Fibroblast of upper back skin (primary cell): ENCODE measurements at places on chromosomes 5 and 9.

DNA sequence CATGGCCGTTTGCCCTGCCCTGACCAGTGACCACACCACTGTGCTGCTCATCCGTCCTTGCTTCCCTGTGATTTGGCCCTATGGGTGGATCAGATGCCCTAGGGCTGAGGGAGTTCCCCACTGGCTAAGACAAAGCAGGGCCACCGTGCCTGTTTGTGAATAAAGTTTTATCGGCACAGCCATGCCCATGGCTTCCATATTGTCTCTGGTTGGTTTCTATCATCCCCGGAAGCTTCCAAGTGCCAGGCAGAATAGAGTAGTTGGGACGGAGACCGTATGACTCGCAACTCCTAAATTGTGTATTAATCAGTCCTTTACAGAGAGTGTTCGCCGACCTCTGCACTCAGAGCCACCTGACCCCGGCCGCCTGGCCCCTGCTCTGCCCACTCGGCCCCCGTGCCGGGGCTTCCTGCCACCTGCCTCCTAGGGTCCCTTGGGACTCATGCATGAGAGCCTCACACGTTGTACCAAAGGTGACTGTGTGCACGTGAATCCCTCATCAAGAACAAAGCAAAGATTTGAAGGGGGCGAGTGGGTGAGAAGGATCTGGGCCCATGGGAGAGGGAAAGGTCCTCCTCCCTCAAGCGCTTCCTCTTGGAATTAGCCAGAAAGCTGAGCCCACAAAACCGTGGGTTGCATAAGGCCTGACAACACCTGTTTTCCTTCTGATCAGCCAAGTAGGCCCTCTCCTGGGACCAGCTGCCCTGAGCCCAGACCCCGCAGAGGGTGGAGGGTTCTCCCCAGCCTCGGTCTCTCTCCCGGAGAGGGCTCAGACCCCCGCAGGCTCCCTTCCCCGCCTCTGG is 11.7 kb upstream of the FCN2 start:
- no peak for DNase-seq

GRCh38 chr9:8188723-8189407 is 389.3 kb upstream of the DMAC1 start:
- peak; percentile 22 for DNase-seq

DNA sequence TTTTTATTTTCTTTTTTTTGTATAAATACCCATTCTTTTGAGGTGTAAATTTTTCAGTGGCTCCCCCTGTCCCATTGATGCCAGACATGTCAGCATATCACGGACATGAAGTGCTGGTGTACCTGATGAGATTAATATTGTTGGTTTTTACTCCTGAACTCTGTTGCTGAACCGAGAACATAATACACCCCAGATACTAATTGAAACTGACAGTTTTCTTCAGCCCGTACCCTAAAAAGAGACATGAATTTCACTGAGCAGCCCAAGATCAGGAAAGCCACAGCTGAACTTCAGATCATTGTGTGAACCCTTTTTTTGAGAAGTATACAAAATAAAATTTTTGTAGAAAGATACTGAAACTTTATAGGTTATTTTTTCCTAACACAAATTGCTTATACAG is 75.7 kb downstream of the PRDM9 start:
- no peak for DNase-seq

GRCh38 chr5:38131686-38132085 is 126.7 kb upstream of the EGFLAM start:
- no peak for DNase-seq

DNA sequence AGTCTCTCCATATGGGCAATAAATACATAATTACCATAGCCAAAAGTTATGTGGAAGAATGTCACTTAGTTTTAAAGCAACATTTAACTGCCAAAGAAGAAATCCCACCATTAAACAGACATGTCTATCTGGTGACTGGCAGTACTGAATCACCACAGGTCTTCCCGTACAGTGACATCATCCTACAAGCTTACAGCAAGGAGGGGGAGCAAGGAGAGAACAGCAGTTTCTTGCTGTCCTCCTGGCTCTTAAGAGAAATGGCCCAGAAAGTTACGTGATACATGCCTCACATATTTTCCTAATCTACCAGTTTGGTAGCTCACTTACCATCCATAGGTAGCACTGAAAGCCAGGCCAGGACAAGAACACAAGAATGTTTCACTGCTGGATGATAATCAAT is 671.0 kb downstream of the DMRTA1 start:
- peak; percentile 89 for DNase-seq

DNA sequence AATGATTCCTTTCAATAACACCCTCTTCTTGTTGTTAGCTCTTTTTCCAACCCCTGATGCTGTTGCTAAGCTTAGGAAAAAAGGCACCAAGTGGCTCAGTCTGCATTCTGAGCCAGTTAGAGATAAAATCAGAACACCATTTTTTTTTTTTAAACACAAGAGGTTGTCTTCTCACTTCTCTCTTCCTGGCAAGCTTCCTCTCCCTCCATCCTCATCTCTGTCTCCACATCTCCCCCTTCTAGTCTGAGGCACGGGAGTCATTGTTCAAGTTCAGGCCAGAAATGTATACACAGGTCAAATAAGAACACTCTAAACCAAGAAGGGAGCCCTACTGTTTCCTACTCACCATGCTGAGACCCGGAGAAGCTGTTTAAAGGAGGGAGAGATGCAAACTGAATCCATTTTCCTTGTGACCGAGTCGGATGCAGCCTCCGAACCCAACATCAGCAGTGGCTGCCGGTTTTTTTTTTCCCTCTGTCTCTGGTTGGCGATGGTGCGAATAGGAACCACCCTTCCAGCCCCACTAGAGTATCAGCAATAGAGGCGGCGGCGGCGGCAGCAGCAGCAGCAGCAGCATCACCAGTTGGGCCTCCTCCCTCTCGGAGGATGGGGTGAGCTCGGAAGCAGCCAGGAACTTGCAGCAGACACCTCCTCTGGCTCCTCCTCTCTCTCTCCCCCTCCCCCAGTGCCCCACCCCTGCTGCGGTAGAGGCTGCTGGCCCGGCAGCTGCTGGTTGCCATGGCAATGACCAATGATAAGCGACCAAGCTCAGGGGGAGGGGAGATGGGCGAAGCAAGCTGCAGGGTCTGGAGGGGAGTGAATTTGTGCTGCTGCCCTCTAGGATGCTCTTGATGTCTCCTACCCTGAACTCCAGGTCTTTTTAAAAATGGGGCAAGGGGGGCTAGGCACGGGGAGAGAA is at the start of gene JAKMIP2:
JAKMIP2 (minus strand) TSS at position 619 of the 919 bp plus-strand sequence. CDS start 110,922 bp downstream, outside the sequence.
- peak; percentile 83 for DNase-seq

DNA sequence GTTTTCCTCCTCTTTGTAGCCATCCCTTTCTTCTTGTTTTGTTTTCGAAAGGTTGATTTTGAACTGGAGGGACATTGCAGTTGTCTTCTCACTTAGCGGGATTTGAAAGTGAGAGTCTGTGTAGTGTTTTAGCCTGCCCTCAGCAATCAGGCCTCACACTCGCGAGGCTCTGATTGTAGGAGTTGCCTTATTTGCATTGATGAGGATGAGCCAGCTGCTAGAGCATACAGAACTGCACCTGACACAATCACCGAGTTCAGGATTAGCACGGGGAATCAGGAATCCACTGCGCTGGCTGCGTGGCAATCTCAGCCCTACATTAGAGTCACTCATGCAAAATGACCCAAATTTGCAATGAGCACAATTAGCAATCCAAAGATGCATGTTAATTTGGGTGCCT is 122.5 kb upstream of the TMEM161B start:
- no peak for DNase-seq

DNA sequence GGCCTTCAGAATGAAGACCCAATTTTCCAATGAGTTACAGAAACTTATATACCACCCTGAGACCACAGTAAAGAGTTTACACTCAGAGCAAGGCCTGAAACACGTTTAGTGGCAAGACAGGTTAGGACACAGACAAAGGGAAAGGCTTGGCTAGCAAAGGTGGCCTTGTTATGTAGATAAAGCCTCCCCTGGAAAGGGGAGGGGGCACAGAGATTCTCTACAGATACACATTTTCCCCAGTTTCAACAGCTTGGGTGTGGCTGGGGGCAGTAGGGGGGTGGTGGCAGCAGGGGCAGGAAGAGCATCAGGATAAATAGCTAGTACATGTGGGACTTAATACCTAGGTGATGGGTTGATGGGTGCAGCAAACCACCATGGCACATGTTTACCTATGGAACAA is 51.9 kb upstream of the PPP1R2B start:
- no peak for DNase-seq

DNA sequence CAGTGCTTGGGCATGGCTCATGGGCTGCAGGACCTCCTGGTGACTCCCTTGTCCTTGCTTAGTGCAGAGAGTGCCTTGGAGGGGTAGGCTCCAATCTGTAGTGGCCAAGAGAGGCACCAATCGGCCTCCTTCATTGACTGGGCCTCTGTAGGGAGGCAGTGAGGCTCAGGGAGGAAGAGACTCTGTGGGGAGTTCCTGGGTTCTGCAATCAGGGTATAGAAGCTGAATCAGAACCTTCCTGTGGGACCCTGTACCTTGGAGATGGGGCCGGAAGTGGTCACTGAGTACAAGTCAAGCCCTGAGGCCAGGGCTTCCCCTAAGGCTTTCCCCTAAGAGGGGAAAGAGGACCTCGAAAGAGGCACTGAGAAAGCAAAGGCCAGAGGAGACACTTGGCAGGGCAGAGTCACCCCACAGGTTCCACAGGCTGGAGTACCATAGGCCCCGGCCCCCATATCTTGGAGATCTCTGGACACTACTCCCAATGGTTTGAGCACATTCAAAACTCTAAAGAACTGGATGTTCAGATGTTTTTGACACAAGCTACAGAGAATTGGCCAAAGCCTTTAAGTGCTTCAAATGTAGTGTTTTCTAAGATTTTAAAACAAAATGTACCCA is 190.5 kb downstream of the HSPA4 start:
- DNase-seq: no peak

DNA sequence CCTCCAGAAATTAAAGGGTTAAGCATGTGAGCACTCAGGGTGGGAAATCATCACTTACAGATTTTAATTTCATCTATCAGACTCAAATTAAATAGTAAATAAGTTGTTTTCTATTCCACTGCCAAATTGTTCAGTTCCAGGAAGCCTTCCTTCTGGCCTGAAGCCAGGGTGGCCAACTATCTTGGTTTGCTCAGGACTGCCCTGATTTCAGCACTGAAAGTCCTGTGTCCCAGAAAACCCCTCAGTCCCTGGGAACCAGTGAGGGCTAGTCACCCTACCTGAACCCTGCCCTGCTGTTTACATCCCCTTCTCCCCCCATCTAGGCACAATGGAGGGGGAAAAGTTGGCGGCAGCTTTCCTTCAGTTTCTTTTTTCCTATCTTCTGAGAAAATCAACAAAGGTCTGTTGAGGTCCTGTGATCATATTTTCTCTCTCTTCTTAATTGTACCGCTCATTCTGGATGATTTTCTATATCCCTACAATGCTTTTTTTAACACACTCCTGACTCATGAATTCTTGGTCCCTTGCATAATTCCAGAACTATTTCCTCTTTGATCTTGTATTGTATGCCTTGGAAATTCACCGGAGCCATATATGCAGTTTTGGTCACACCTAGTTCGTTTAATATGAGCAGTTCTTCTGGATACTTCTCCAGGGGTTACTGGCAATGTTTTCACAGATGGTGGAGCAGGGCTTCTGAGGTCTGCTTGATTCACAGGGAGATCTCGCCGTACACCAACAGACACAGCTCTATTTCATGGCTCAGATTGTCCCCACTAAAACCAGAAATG is 103.8 kb downstream of the MAP1B start:
- peak; percentile 95 for DNase-seq

- DNase-seq: no peak
These were observed 104.9 kb downstream of the MELK start for GRCh38 chr9:36677611-36678010.

DNA sequence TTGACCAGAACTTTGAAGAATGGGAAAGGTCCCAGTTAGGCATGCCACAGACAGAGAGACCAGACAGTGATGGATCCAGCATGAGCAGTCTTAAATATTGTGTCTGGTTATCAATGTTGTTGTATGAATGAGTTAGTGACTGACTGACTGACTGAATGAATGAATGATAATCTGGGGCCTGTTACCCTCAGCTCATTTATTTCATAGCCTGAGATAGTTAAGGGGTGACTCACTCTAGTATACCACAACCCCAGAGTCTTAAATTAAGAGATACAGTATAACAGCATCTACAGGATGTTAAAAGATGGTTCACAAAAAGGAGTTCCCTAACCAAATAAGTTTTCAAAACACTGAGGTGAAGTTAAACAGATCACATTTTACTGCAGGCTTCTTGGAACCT is 133.5 kb downstream of the SGCD start:
- DNase-seq: peak; percentile 75

GRCh38 chr5:156647034-156647451 is 203.1 kb upstream of the PPP1R2B start:
- peak; percentile 35 for DNase-seq

- DNase-seq: no peak
These were observed at the start of gene DNAH5 for GRCh38 chr5:13944560-13945199. TSS of gene DNAH5 (minus strand) at chr5:13944688. CDS start at chr5:13944438, 250 bp downstream.

DNA sequence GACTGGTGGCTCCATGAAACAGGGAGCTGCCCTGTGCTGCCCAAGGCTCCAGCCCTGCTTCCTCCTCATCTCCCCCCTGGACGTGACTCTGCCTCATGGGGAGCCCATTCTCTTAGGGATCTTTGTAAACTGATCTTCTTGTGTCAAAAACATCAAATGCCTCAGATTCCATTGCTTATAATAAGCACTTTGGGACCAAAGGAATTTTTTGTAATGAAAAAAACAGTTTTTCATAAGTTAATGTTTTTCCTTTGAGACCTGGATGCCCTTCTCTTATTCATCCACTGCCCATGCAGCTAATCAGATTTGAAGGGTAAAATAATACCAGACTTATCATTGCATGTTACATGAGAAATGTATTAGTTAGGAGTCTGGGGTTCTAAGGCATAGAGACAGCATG is 41.7 kb downstream of the PALM2AKAP2 start:
- DNase-seq: peak; percentile 66
